ENCODE measurements at places on chromosomes 2 and 18.

DNA sequence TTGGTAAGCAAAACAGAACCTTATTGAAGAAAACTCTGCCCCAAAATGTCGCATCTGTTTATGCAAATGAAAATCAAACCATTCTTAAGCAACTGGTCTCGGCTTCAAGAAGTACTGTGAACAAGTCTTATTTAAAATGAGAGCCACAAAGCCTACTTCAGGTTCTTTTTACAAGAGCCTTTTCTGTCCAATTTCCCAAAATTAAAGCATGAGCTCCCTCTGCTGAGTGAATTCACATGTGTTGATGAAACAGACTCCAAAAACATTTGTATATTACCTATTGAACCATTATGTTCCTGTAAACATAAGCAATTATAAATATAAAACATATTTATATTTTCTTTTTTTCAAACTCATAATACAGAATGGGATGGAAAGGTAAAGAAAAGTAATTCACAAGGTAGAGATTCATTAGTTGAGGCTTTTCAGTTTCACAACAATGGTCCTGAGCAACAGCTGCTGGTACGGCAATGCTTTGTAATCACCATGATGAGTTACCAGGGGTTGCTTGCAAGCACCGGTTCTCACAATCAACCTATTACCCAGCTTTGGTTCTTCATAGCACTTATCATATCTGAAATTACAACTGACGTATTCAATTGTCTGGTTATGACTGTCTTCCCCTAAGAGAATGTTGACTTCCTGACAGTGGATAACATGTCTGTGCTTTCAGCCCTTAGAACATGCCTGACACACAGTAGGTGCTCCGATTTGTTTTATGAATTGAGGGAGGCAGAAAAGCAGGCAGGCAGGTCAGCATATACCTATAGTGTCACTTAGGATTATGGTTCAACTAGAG lies 108.4 kb upstream of the BZW1 start:
- DNase-seq, result peak; percentile 86

GRCh38 chr2:170886386-170886785 lies 42.7 kb upstream of the GORASP2 start:
- no peak for DNase-seq

- no peak for DNase-seq
Observed at GRCh38 chr2:146240391-146240790, 1604.4 kb upstream of the ACVR2A start.

- DNase-seq, result no peak
Observed at GRCh38 chr2:146931109-146931508, 913.7 kb upstream of the ACVR2A start.

DNA sequence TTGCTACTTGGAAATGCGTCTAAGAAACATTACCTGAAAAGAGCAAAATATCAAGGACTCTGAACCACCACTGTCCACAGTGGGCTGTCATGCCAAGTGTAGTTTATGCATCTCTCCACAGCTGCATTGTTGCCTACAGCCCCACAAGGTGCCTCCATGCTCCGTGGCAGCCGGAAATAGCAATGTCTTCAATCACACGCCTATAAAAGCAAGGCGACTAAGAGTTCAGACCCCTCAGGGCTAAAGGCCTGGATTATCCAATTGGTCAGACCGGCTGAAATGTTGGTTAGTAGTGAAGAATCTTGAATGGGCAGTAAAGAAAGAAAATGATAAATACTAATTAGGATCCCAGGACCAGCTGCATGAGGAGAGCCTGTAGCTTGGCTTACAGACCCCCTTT lies 114.0 kb upstream of the SLC35G4 start:
- DNase-seq, result no peak

DNA sequence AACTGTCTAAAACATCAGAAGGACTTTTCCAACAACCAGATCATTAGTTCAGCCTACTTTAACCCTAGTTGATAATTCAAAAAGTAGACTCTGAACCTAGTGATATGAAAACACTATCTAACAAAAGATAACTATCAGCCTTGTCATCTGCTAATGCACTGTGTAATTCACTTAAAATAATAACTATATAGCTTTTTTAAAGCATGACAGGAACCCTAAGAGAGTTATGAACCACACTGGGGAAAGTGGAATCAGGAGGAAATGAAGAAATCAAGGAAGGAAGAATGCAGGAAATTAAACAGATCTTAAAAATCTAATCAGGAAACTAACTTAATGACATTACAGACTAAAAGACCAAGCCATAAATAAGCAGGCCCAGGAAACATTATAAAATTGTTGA lies 9.0 kb downstream of the B4GALT6 start:
- DNase-seq, result no peak

- DNase-seq, result no peak
Observed at GRCh38 chr18:13043066-13043465, 51.9 kb downstream of the CEP192 start.

GRCh38 chr18:11902522-11903292 lies 5.4 kb downstream of the MPPE1 start:
- DNase-seq, result no peak

GRCh38 chr2:939936-940601 lies 10.6 kb upstream of the SNTG2 start:
- no peak for DNase-seq

GRCh38 chr2:105886687-105887086 lies 142.0 kb downstream of the NCK2 start:
- no peak for DNase-seq

DNA sequence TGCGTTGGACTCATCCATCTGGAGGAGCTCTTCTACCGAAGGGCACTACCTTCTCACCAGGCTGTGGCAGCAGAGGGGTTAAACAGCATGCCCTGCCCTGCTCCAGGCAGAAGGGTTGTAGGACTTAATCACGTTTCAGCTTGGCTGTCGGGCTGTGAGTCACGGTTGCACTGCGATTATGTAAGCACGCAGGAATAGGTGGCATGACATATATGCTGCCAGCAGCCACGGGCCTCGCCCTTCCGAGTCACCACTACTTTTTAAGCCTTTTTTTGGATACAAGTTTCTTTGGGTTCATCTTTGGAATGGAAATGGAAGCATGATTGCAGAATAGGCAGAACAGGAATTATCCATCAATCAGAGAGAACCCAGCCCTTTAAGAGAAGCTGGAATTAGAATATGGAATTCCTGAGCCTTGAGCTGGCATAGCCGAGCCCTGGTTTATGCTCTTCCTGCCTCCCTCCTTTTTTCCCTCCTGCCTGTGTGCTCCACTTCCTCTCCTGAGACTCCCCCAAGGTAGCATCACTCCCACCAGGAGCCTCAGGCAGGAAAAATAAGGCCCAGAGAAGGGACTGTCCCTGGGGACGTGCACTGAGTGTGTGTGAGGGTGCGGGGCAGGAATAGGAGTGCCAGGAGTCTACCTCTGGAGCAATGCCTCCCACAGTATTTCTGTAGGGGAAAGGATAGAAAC lies 86.8 kb downstream of the SEMA4F start:
- peak; percentile 64 for DNase-seq

- peak; percentile 26 for DNase-seq
Observed at GRCh38 chr2:12177455-12178288, 431.2 kb downstream of the LPIN1 start.

- no peak for DNase-seq
Observed at GRCh38 chr2:156539086-156539860, 103.1 kb downstream of the GPD2 start.

GRCh38 chr18:78082816-78083215 lies 833.2 kb downstream of the GALR1 start:
- DNase-seq, result no peak

DNA sequence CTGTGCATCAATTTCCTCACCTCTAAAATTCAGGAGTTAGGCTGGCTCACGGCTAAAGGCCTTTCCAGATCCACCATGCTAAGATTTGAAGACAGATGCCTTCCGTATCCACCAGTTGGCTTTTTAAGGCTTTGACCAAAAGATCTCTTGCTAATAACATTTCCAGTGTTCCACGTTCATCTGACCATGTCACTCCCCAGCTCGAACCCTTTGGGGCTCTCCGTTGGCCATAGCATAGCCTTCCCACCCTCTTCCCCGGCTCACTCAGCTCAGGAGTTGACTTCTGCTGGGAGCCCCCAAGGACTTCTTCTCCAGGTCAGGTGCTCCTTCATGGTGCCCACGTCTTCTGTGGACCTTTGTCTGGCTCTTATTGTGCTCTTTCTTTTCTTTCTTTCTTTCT lies 53.3 kb downstream of the MYCN start:
- DNase-seq, result no peak

DNA sequence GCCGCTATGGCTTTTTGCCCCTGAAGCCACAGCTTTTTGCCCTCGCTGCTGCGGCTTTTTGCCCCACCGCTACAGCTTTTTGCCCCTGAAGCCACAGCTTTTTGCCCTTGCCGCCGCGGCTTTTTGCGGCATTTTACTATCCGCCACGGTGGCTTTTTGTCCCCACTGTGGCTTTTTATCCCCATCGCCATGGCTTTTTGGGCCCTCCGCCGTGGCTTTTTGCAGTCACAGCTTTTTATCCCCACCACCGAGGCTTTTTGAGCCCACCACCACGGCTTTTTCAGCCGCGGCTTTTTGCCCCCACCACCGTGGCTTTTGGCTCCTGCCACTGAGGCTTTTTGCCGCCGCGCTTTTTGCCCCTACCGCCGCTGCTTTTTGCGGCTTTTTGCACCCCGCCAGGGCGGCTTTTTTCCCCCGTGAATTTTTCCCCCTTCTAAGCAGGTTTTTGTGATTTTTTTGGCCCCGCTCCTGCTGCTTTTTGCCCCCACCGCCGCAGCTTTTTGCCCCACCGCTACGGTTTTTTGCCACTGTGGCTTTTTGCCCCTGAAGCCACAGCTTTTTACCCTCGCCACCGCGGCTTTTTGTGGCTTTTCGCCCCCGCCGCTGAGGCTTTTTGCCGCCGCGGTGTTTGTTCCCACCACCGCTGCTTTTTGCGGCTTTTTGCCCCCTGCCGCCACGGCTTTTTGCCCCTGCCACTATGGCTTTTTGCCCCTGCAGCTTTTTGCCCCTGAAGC lies 2797.2 kb upstream of the TEKT4 start:
- no peak for DNase-seq

- peak; percentile 20 for DNase-seq
Observed at GRCh38 chr2:160747501-160748170, 254.0 kb upstream of the RBMS1 start.

DNA sequence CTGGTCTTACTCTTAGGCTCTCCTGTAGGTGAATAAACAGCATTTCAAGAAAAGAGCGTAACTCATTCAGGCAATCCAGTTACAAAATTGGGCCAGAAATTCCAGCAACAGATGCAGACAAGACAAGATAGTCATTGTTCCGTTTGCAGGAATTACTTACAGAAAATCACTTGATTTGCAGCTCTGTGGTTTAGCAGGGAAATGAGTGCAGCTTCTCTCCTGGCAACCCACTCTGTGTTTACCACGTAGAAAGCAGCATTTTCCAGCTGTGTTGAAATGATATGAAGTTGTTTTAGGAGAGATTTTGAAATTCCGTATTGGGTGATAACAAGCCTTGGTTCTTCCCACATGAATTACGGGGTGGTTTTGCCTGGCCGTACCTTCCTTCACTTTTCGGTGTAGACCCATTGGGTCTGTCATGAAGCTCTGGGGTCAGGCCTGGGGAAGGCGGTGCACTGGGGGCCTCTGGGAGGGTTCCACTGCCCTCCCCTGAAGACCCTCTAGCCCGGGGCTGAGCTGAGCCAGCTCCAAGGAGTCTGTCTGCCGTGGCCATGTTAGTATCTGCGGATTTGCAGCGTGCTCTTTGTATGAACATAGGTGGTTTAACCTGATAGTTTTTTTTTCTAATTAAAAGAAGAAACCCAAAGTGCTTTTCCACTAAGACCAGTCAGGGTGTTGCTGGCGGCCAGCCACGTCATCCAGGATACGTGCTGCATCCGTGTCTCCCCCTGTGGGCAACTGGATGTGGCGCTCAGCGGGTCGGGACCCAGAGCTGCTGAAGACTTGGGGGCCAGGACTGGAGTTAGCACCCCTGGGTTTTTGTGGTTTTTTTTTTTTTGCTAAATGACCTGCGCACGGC lies 58.9 kb upstream of the KCNG2 start:
- no peak for DNase-seq

DNA sequence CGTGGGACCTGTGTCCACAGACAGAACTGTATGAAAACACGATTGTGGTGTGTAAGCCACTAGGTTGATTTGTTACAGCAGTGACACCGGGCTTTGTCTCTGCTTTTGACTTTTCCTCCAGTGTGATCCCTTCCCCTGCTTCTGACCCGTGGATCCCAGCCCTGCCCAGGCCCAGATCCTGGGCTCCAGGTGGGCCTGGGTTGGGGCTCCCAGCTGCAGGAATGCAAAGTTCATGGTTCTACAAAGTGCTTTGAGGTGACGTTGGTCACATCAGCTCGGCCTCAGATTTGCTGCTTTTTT lies 26.8 kb downstream of the HPCAL1 start:
- no peak for DNase-seq

DNA sequence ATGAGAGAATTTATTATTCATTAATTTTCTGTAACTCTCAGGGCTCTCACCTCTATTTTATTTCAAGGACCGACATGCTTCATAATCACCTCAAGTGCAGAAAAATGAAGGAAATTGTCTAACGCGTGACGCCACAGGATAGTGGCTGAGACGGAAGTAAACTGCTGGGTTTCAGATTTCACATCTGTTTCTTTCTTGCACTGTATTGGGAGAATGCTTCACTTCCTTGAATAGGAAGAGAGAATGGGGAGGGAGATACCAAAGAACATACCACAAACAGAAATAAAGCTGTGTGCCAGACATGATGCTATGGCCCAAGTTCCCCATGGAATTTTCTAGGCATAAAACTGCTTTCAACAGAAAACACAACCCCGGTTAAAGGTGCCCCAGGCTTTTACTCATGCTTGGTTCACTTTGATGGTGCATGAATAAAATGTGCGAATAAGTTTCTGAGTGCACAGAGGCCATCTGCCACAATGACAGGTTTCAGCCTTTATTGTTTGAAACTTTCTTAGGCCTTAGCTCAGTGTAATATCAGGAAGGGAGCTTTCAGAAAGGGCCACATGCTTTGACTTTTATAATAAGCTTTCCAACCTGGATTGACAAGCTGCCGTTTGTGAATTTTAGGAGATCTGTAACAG lies 1116.4 kb downstream of the SOCS6 start:
- peak; percentile 76 for DNase-seq

GRCh38 chr2:36949845-36950244 lies 16.5 kb downstream of the STRN start:
- DNase-seq, result no peak

- DNase-seq, result no peak
Observed at GRCh38 chr2:69815717-69816116, 13.7 kb upstream of the GMCL1 start.

- no peak for DNase-seq
Observed at GRCh38 chr2:33008716-33009115, 62.0 kb downstream of the LTBP1 start.

DNA sequence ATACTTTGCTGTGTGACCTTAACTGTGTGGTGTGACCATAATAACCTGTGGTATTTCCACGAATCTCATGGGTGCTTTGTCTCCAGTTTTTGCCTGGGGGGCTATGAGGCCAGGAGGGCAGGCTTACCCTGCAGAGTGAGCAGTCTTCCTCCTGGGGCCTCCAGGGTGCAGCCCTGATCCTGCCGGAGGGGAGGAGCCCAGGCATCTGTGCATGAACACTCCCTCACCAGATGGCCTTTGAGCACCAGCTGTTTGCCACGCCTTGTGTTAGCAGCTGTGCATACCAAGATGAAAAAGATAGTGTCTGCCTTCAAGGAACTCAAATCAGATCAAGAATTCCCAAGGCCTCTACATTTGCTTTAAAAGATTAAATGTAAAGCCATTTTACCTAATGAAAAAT lies 75.0 kb upstream of the RBM44 start:
- peak; percentile 93 for DNase-seq

- peak; percentile 10 for DNase-seq
Observed at GRCh38 chr2:8229546-8229986, 452.3 kb upstream of the ID2 start.

All from DMS53 (cell line).